ENCODE measurements at places on chromosomes 6 and 20.

DNA sequence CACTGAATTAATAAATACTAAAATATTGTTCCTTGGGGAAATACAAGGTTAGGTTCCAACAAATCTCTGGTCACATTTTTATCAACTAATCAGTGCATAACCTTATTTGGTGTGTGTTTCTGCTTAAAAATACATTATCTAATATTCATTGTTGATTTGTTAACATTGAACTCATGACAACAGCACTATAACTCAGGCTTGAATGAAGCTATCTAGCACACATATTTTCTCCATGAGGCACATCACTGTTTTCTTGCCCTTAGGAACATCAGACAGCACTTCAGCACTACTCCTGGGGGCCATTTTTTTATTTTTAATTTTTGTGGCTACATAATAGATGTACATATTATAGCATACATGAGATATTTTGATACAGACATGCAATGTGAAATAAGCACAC lies 277.2 kb upstream of the NT5E start:
- no peaks in the 10 kb centered on the region for H3K4me1 ChIP-seq
- no peak for DNase-seq
- H3K4me3 ChIP-seq: no peak overlapping the region
- H3K36me3 ChIP-seq: no peaks in the 10 kb centered on the region
- H3K27me3 ChIP-seq: no peaks in the 10 kb centered on the region
- H3K27ac ChIP-seq: no peak overlapping the region

DNA sequence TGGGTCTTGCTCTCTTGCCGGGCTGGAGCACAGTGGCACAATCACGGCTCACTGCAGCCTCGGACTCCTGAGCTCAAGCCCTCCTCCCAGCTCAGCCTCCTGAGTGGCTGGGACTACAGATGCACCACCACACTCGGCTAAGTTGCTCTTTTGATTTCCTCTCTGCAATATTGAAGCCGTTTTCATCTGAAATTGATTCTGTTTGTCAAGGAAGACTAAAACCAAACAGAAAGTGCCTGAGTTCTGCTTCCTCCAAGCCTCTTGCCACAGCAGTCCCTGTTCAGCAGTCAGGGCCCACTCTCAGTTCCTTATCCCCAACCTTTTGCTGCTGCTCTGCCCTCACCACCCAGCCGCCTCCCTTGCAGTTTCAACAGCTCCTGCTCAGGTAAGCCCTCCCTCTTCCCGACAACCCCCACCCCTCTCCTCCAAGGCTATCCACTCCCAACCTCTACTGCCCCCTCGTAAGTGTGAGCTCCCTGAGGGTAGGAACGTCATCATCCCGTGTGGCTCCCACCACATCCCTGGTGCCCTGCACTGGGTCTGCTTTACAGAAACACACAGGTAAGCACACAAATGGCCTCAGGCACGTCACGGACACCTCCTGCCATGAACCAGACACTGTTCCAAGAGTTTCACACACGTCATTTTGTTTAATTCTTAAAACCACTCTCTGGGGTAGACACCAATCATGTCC lies 70.7 kb upstream of the TAB2 start:
- H3K4me3 ChIP-seq: no peak overlapping the region
- H3K4me1 ChIP-seq: peaks cover 22% of the 10 kb centered on the region
- H3K36me3 ChIP-seq: no peaks in the 10 kb centered on the region
- DNase-seq: no peak

DNA sequence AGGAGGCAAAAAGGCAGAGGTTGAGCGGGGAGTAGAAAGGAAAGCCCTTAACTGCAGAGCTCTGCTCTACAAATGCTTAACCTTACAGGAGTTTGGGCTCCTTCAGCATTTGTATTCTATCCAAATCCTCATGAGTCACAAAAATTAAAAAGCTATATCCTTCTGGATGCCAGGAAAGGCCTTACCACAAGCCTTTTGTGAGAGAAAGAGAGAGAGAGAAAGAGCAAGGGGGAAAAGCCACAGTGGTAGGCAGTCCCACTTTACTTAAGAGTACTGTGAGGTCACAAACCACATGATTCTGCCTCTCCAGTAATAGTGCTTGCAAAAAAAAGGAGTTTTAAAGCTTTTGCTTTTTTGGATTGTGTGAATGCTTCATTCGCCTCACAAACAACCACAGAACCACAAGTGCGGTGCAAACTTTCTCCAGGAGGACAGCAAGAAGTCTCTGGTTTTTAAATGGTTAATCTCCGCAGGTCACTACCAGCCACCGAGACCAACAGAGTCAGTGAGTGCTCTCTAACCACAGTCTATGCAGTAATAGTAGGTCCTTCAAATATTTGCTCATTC lies at the start of gene RUNX2:
RUNX2 (plus strand) TSS at position 375 of the 567 bp plus-strand sequence. CDS start 397 bp downstream, outside the sequence.
- H3K27me3 ChIP-seq: no peaks in the 10 kb centered on the region
- peak within 1 kb of the TSS; percentile 32 for H3K4me3 ChIP-seq
- no peak within 1 kb of the TSS for H3K27ac ChIP-seq
- H3K36me3 ChIP-seq: no peaks in the 10 kb centered on the region
- H3K4me1 ChIP-seq: no peaks in the 10 kb centered on the region
- DNase-seq: peak; percentile 13

DNA sequence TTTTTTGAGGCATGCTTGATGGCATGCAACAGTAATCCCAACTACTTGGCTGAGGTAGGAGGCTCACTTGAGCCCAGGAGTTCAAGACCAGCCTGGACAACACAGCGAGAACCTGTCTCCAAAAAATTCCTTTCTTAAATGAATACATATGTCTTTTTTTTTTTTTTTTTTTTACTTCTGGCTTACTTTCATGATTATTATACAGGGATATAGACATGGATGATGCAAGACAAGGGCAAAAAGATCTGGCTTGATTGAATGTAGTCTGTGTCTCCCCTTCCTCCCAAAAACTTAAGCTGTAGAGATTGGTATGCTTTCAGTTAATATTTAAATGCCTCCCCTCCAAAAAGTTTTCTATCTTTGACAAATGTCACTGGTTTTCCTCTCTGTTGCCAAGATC lies 7.6 kb downstream of the SNX3 start:
- no peak for DNase-seq
- H3K27me3 ChIP-seq: no peaks in the 10 kb centered on the region
- no peak overlapping the region for H3K27ac ChIP-seq
- peaks cover 22% of the 10 kb centered on the region for H3K4me1 ChIP-seq

GRCh38 chr6:79280756-79281155 lies 46.3 kb upstream of the HMGN3 start:
- H3K36me3 ChIP-seq: no peaks in the 10 kb centered on the region
- no peak for DNase-seq
- H3K27ac ChIP-seq: no peak overlapping the region

DNA sequence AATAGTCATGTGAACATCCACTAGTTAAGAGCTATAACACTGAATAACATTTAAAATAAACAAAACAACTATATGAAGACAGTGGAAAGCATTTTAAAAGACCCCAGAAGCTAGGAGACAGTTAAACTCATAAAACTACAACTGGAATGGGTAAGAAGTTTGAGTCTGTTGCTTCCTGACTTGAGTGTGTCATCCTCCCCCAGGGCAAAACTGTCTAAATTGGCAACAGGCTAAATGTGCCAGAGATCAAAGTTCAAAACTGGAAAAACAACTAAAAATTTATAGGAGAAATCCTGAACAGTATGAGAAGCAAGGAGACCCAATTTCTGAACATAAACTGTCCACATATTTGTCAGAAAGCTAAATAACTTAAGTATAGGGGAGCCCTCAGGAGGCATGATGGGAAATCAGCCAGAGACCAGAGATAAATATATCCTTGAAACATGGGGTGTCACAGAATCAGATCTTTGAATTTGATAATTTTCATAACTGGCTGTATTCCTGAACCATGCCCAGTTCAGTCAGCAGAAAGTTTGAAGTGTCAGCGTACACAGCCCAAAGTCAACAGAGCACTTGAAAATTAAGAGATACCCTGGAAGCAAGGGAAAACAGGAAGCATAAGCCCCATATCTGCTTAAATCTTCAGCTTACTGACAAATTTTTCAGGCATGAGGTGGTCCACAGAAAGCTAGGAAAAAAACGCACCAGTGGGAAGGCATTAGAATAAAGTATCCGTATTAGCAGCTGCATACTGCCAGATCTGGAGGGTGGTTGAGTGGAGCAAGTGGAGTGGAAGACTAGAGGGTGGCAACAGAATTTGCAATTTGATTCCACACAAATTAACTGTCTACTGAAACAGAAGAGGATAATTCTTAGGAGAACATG lies 516.1 kb upstream of the MAN1A1 start:
- H3K4me1 ChIP-seq: no peaks in the 10 kb centered on the region
- H3K27ac ChIP-seq: no peak overlapping the region
- no peak for DNase-seq
- no peaks in the 10 kb centered on the region for H3K27me3 ChIP-seq

DNA sequence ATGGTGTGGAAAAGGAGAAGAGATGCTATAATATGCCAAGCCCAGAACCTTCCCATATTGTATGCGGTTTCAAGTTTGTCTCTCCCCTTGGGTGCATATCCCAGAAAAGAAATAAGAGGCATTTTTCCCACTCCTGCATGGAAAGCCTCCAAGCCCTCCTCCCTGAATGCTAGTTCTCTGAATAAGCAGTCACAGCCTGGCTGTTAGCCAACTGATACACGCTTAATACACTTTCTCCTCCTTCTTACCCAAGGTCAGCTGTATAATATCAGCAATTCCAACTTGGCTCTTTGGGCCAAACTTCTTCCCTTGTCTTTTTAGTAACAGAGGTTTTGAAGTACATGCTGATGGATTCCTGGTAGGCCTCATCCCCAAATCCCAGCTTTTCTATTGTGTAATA lies 440.1 kb downstream of the EPHA7 start:
- H3K4me3 ChIP-seq: no peak overlapping the region
- no peak overlapping the region for H3K27ac ChIP-seq
- H3K27me3 ChIP-seq: no peaks in the 10 kb centered on the region
- DNase-seq: no peak

DNA sequence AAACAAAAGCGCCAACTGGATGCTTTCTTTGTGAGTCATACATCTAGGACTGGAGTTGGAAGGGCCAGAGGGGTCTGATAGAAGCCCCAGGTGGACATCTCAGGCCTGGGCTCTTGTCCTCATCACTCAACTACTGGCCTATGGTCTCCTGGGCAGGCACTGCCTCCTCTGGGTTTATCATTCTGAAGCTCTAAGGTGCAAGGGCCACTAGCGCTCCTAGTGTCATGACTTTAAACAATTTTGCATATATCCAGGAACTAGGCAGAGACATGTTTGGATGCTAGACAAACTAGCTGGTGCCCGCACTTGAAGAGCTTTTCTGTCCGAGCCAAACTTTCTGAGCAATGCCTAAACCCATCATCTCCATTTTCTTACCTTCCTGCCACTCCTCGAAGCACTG lies 72.3 kb downstream of the CD164 start:
- H3K36me3 ChIP-seq: no peaks in the 10 kb centered on the region
- H3K27ac ChIP-seq: no peak overlapping the region
- no peaks in the 10 kb centered on the region for H3K27me3 ChIP-seq
- H3K4me1 ChIP-seq: no peaks in the 10 kb centered on the region

GRCh38 chr6:52325695-52326471 lies 36.1 kb upstream of the PAQR8 start:
- H3K4me3 ChIP-seq: no peak overlapping the region
- H3K27ac ChIP-seq: no peak overlapping the region
- H3K27me3 ChIP-seq: no peaks in the 10 kb centered on the region

DNA sequence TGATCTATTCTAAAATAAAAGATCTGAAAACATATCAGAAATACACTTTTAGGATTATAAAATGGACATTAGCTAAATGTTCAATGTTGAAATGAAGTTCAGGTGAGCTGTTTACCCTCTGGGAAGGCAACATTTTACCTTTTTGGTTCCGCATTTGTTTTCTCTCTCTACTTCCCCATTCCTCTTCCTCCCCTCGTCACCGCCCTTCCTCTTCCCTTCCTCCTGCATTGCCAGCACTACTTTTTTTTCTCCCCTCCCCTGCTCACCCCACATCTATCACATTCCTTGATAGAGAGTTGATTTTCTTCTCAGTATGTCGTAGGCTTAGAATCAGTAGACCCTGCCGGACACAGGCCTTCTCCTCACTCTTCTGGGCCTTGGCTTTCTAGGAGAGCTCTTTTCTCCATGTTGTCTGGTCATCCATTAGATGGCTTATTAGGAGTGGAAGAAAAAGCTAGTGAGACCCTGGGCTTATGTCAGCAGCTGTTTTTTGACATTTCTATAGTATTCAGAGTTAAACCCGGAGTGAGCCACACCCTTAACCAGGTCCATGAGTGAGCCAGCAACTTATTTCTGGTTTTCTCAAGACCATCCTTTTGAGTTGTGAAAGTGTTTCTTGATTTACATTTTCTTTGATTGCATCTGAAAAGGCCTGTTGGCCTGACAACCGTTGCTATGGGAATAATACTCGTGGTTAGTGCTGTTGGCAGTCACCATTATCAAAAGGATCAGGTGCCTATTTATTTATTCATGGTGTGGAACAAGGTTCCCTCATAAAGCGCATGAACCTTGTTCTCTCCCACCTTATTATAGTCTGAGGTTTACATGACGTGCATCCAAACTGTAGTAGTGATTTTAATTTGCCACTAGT lies 90.9 kb downstream of the DTD1 start:
- no peak overlapping the region for H3K4me3 ChIP-seq
- H3K4me1 ChIP-seq: no peaks in the 10 kb centered on the region
- no peaks in the 10 kb centered on the region for H3K27me3 ChIP-seq
- H3K27ac ChIP-seq: no peak overlapping the region

GRCh38 chr6:44129841-44130322 lies 2.5 kb downstream of the TMEM63B start:
- no peak overlapping the region for H3K27ac ChIP-seq
- peaks cover 5% of the 10 kb centered on the region for H3K36me3 ChIP-seq
- DNase-seq: no peak

DNA sequence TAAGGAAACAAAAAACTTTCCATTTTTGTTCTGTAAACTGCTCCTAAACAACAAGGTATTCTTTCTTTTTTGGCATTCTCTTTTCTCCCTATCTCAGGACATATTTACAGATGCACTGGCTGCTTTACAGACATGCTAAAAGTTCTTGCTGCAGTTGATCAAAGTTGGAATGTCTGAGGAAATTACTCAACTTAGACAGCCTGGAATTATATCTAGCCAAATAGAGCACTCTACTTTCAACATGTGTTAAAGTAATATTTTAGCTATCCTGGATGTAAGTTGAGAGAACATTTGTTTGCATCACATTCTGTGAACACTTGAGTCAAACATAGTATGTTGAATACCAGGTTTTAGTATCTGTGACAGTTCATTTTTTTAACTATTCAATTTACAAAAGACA lies 24.8 kb downstream of the TASP1 start:
- no peaks in the 10 kb centered on the region for H3K27me3 ChIP-seq
- no peak for DNase-seq
- H3K4me1 ChIP-seq: no peaks in the 10 kb centered on the region
- H3K4me3 ChIP-seq: no peak overlapping the region
- H3K27ac ChIP-seq: no peak overlapping the region
- H3K36me3 ChIP-seq: peaks cover 3% of the 10 kb centered on the region

GRCh38 chr6:91161246-91161645 lies 574.4 kb upstream of the MAP3K7 start:
- H3K4me1 ChIP-seq: no peaks in the 10 kb centered on the region
- H3K36me3 ChIP-seq: no peaks in the 10 kb centered on the region
- H3K27ac ChIP-seq: no peak overlapping the region
- H3K4me3 ChIP-seq: no peak overlapping the region

- DNase-seq: no peak
- no peaks in the 10 kb centered on the region for H3K36me3 ChIP-seq
- no peak overlapping the region for H3K4me3 ChIP-seq
- peaks cover 26% of the 10 kb centered on the region for H3K27me3 ChIP-seq
- H3K4me1 ChIP-seq: peaks cover 12% of the 10 kb centered on the region
- no peak overlapping the region for H3K27ac ChIP-seq
Measured at GRCh38 chr6:12291839-12292604, 1.9 kb downstream of the EDN1 start.

GRCh38 chr20:16692442-16692841 lies 37.4 kb upstream of the SNRPB2 start:
- H3K27me3 ChIP-seq: peaks cover 3% of the 10 kb centered on the region
- no peaks in the 10 kb centered on the region for H3K36me3 ChIP-seq
- no peak overlapping the region for H3K4me3 ChIP-seq
- H3K27ac ChIP-seq: no peak overlapping the region
- no peak for DNase-seq

All from CD4-positive, alpha-beta T cell (primary cell).